ENCODE measurements at places on chromosomes 12 and 14.

DNA sequence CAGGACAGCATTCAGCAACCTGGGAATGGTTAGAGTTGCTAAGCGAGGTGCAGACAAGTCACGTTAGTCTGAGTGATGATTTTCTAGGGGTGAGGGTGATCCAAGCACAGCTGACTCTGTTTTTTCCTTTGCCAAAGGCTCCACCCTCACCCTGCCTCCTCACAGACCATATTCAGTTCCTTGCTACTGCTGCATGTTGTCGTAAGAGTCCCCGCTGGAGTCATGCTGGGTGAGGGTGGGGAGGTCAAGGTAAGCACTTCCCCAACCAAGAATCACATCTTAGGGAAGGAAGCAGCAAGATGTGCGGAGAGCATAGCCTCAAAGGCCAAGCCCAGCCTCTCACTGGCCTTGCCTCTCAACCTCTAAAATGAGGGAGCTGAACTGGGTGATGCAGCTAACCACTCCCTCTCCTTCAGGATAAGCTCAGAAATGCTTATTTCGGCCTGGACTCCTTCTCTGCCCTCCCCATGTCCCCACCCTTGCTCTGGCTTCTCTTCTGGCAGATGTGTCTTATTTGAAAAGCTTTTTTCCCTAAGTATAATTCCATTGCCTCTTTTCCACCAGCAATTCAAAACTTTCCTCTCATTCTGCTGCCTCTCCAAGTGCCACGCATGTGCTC is 66.9 kb upstream of the ACTN1 start:
- DNase-seq = no peak
- H3K4me3 ChIP-seq = no peak overlapping the region
- peak overlapping the region; percentile 65 for H3K27ac ChIP-seq
- H3K36me3 ChIP-seq = no peaks in the 10 kb centered on the region
- peaks cover 50% of the 10 kb centered on the region for H3K4me1 ChIP-seq

GRCh38 chr12:2693244-2693860 is 101.4 kb upstream of the FKBP4 start:
- H3K27me3 ChIP-seq = peaks cover 6% of the 10 kb centered on the region
- H3K4me3 ChIP-seq = no peak overlapping the region
- H3K27ac ChIP-seq = no peak overlapping the region

DNA sequence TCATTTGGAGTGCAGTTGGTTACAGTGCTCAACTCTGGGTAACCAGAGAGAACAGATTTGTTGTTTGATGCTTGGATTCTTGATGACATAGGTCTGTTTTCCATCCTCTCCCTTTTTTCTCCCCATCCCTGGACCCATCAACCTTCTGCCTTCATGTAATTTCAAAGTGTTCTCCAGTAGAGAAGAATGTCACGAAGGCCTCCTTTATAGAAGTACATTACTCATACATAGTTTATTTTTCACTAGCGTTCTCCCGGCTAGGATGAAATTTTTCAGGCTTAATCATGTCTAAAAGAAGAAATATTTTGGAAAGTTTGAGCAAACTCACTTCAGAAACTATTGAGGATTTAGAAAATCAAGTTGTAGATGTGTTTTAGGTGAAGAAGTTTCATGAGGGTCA is 20.9 kb upstream of the APPL2 start:
- no peak overlapping the region for H3K27ac ChIP-seq
- H3K36me3 ChIP-seq = no peaks in the 10 kb centered on the region
- H3K4me3 ChIP-seq = no peak overlapping the region

DNA sequence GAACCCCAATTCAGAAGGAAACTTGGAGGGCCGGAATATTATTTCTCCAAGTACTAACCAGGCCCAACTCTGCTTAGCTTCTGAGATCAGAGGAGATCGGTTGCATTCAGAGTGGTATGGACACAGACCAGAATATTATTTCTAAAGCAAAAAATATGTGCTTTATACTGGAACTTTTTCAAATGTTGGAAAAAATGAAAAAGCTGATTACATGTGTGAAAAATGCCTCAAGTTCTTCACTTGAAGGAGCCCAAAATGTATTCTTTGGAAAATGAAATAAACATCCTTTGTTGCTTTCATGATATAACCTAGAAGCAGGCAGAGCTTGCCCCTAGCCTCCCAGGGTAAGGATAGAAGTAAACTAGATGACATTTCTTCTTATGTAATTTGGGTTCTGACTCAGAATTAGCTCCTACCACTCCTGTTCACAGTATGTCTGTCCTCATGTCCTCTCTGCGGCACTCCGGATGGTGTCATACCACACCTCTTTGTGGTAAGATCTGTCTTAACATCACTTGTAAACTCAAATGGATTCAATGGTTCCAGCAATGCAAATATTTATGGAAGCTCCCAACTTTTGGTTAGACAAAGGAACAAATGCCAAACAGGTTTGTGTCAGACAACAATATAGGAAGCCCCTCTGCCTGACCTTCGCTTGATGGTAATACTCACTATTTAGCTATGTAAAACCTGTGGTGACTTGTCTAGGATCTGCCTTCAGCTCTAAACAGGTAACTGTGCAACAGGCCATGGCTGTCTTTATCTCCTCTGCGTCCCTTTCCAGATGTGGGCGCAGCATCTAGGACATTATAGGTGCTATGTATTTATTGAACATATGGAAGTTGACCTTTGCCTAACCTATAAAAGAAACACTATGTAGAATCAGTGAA is 178.5 kb downstream of the SSPN start:
- H3K4me1 ChIP-seq = no peaks in the 10 kb centered on the region
- H3K27me3 ChIP-seq = no peaks in the 10 kb centered on the region
- H3K36me3 ChIP-seq = no peaks in the 10 kb centered on the region
- no peak overlapping the region for H3K27ac ChIP-seq
- no peak for DNase-seq
- H3K4me3 ChIP-seq = no peak overlapping the region

DNA sequence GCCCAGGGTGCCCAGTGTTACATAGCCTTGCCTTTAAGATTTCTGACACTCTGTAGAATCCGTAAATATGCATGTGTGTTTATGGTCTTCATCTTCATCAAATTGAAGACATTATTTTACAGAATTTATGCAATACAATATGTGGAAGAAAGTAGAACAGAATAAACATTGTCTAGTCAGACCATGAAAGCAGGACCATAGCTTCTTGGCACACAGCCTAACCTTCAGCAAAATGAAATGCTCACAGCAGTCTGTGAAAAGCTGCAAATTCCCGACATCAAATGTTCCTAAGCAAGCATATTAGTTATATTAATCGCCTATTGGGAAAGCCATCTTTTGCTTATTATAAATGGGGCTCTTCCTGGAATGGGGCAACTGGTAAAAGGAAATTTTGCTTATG is 111.3 kb upstream of the GARIN2 start:
- no peaks in the 10 kb centered on the region for H3K4me1 ChIP-seq
- H3K27me3 ChIP-seq = no peaks in the 10 kb centered on the region
- no peak overlapping the region for H3K27ac ChIP-seq
- DNase-seq = no peak
- no peak overlapping the region for H3K4me3 ChIP-seq

DNA sequence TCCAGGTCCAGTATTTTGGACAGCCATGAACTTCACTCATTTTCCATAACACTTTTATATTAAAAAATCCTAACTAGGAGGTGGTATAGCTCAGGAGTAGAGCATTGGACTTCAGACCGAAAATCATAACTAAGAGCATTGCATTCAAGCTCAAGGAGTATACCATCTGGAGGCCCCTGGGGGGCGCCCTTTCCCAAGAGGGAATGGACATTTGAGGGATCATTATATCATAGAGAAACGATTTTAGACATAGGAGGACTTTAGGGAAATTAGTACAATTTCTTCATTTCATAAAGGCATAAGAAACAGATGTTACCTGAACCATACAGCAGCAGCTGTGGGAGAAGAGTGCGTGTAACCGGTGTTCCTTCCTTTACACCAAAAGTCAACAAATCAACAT is 5.2 kb upstream of the ATG14 start:
- H3K4me3 ChIP-seq = no peak overlapping the region
- H3K4me1 ChIP-seq = peaks cover 4% of the 10 kb centered on the region
- no peaks in the 10 kb centered on the region for H3K27me3 ChIP-seq
- no peak overlapping the region for H3K27ac ChIP-seq
- no peaks in the 10 kb centered on the region for H3K36me3 ChIP-seq

DNA sequence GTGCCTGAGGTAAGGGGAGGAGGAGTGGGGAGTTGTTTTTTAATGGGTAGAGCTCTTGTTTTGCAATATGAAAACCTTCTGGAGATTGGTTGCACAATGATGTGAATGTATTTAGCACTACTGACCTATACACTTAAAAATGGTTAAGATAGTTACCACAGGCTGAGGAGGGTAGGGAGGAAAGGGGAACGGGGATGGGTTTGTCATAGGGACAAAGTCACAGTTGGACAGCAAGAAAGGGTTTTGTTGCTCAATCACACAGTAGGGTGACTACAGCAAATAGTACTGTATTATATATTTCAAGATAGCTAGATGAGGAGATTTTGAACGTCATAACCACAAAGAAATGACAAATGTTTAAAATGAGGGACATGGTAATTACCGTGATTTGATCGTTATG is 1562.4 kb downstream of the AACS start:
- no peak overlapping the region for H3K4me3 ChIP-seq
- DNase-seq = no peak
- H3K27ac ChIP-seq = no peak overlapping the region
- H3K27me3 ChIP-seq = no peaks in the 10 kb centered on the region
- no peaks in the 10 kb centered on the region for H3K4me1 ChIP-seq

GRCh38 chr12:105455261-105455660 is 124.8 kb downstream of the C12orf75 start:
- no peak overlapping the region for H3K27ac ChIP-seq
- no peaks in the 10 kb centered on the region for H3K36me3 ChIP-seq
- H3K4me1 ChIP-seq = no peaks in the 10 kb centered on the region
- no peak for DNase-seq

GRCh38 chr14:104306450-104307040 is 168.2 kb downstream of the KIF26A start:
- DNase-seq = no peak
- no peak overlapping the region for H3K27ac ChIP-seq
- H3K27me3 ChIP-seq = no peaks in the 10 kb centered on the region
- no peak overlapping the region for H3K4me3 ChIP-seq

- no peaks in the 10 kb centered on the region for H3K27me3 ChIP-seq
- no peak for DNase-seq
- H3K36me3 ChIP-seq = no peaks in the 10 kb centered on the region
- H3K4me1 ChIP-seq = no peaks in the 10 kb centered on the region
- H3K27ac ChIP-seq = no peak overlapping the region
Measured at GRCh38 chr12:132899033-132899432, 11.6 kb upstream of the CHFR start.

DNA sequence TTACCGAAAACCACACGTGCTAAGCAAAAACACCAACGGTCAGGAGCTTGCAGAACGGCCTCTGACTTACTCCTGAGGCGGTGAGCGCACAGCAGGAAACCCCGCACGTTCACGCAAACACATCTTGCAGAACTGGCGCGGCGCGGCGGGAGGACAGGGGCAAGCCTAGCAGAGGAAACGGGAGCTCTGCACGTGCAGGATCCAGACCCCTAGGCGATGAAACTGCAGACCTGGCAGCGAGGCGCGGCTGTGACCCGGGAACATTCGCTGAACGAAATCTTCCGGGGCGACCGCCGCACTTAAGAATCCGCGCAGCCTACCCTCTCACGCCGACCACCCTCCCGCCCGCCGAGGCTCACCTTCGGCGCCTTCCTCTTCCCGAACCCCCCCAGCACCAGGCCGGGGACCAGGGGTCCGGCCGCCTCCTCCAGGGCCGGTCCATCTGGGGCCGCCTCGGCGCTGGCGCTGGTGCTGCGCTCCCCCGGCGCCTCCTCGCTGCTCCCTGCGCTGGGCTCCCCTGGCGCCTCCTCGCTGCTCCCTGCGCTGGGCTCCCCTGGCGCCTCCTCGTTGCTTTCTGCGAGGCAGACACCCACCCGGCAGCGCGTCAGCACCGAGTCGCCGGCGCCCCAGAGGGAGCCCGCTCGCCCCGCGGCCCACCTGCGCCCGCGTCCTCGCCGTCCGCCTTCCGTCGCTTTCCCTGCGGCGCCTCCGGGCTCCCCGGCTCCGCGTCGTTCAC is 615 bp downstream of the DDX51 start:
- H3K27me3 ChIP-seq = no peaks in the 10 kb centered on the region
- H3K27ac ChIP-seq = peak overlapping the region; percentile 46
- H3K4me3 ChIP-seq = peak overlapping the region; percentile 83
- DNase-seq = peak; percentile 41
- peaks cover 11% of the 10 kb centered on the region for H3K4me1 ChIP-seq

GRCh38 chr12:98651328-98651727 is 6.2 kb downstream of the APAF1 start:
- peaks cover 5% of the 10 kb centered on the region for H3K4me1 ChIP-seq
- no peak for DNase-seq
- no peaks in the 10 kb centered on the region for H3K36me3 ChIP-seq
- no peak overlapping the region for H3K4me3 ChIP-seq
